NCI-H2029 treated with DMSO at 0.1 percent for 48 hours (cell line): ENCODE measurements at places on chromosomes 13 and 19.

- no peak for DNase-seq
Measured at GRCh38 chr13:25088562-25089221, 7.2 kb upstream of the PABPC3 start.

DNA sequence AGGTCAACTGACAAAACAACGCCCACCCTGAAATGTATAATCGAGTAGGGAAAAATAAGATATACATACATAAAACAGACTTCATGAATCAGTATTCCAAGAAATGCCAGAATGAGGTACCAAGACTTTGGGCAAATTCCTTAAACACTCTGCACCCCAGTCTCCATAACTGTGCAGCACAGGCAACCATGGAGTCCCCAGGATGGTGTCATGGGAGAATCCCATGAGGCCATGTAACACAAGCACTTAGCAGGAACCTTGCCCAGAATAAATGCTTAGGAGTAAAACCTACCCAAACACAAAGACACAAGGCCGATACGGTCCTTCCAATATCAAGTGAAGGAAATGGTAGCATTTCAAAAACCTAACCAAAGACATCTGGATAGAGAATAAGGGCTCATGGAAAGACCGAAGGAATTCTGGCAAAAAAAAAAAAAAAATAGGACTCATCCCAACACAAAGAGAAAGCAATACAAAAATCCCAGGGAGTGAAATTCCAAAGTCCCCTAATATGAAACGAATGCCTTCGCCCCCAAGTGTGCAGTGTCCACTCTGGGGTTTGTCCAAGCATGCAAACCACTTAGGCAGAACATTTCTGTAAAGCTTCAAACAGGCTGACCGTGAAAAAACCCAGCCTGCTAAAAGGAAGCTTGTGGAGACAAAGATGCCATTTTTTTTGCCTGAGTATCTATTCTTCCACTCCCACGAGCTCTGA, 11.1 kb downstream of the ZC3H4 start:
- no peak for DNase-seq

- DNase-seq: no peak
Measured at GRCh38 chr13:106565127-106565775, 2.7 kb downstream of the ARGLU1 start.

DNA sequence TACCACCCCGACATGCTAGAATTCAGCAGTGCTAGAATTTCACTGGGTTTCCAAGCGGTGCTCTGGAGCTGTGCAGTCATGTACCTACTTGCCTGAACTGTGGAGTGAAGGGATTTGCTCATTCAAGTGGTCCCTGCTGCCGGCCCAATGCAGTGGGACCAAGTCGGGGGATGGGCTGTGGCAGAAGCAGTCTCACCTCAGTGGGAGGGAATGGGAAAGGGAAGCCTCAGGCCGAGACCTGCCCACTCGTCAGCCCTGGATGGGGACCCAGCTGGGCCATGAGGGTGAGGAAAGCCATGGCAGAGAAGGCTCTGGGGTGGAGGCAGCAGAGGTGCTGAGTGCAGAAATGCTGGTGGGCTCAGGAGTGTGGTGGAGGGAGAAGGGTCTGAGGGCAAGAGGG, 14.9 kb downstream of the KLHL26 start:
- no peak for DNase-seq

DNA sequence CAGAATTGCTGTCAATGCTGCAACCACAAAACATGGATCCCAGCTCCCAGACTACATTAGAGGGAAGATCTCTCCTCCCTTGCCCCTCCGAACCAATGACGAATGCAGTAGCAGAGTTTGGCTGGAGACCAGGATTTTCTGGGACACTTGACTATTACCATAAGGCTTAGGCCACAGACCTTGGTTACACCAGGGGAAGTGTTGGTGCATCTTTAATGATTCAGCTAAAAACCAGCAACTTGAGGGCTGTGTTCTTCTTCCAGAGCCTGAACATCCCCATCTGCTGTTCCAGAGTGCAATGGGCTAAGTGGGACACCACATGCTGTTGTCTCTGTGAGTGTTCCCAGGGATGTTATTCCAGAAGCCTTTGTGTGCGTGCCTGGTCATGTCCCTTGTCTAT, 528.2 kb downstream of the LMO7 start:
- no peak for DNase-seq

- no peak for DNase-seq
Measured at GRCh38 chr19:825897-826644, 1.6 kb upstream of the AZU1 start.

DNA sequence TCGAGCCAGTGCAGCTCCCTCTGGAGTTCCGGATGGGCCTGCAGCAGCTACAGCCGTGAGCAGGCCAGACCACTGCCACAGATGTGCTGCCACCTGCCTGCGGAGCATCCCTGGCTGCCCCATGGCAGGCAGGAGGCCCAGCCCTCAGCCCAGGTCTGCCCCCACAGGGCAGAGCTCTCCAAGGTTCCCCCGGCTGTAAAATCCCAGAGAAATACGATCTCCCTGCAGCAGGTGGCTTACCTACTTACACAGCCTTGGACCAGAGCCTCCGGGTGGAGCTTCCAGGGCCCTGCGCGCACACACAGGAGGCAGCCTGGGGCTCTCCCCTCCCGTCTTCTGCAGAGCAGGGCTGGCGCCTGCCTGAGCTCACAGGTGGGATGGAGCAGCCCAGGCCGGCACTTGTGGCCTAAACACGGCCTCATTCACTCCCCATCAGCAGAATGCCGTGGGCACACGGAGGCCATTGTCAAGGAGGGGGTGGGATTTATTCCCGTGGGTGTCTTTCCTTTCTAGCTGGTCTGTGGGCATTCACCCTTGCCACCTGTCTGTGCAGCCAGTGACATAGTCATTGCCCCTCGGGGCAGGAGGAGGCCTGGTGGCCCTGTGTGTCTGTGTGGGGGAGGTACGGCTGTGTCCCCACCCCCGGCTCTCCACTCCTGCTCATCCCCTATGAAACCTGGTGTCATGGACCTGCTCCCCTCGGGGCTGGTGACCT, 118.0 kb downstream of the KDM4B start:
- DNase-seq: peak; percentile 42

GRCh38 chr19:48118131-48118517, 7.5 kb upstream of the PLA2G4C start:
- DNase-seq: no peak

DNA sequence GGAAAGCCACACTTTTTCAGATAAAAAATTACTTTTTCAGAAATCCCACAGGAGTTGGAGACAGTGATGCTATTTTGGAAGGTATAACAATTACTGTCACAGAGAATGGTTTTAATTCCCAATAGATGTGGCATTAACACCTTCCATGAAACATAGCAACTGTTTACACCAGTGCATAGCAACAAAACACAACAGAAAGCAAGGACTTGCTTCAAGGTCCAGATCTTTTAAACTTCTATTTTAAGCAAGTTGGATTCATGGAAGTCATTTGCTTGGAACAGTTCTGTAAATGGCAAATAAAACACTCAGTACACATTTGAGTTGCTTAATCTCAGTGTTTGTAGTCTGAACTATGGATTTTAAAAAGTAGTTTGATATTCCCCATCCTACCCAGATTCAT, 385.9 kb upstream of the SPRY2 start:
- no peak for DNase-seq

GRCh38 chr13:35483761-35484160, 7.3 kb upstream of the MAB21L1 start:
- DNase-seq: no peak

- DNase-seq: no peak
Measured at GRCh38 chr19:49056101-49056901, 1.2 kb downstream of the CGB7 start.

DNA sequence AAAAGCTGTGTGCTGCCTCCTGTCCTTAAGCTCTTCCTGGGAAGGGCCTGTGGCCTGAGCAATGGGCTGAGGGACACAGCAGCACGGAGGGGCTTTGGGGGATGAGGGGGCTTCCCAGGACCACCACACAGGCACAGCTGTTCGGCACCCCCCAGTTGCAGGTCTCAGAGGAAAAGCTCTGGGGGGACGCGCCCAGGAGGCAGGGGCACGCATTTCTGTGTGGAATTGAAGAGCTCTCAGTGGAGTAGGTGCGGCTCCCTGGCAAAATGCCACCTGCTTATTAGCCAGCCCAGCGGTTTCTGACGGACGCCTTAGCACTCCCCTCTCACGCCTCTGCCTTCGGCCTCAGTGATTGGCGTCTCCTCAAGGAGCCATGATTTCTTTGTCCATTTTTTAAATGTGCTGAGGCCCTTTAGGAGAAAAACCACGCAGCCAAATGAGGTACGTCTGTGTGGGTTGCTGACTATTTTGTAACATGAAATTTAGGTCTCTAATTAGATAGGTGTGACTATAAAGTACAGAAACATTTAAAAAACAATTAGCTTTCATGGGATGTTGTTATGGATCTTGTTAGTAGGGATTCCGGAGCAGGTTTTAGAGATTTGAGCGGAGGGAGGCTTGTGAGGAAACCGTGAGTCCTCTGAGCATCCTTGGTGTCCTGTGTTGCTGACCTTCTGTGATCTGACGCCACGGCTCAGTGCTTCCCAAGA, 4.0 kb downstream of the MCF2L start:
- DNase-seq: no peak

DNA sequence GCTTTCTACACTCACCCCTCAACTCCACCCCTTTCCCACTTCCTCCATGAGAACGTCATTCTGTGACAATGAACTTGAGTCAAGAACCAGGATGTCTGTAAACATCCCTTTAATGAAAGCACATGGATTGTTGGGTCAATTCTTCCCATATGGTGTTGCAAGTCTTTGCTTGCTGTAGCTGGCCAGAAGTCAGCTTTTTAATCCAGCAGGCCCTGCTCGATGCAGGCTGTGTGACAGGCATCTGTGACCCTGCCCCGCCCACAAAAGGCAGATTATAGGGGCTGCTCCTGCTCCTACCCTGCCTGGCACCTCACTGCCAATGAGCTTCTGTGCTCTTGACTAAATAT, 78.0 kb downstream of the STARD13 start:
- no peak for DNase-seq

GRCh38 chr13:27334774-27335435, 64.3 kb downstream of the RASL11A start:
- DNase-seq: no peak

GRCh38 chr13:46392967-46393366, 5.9 kb upstream of the RUBCNL start:
- DNase-seq: no peak

DNA sequence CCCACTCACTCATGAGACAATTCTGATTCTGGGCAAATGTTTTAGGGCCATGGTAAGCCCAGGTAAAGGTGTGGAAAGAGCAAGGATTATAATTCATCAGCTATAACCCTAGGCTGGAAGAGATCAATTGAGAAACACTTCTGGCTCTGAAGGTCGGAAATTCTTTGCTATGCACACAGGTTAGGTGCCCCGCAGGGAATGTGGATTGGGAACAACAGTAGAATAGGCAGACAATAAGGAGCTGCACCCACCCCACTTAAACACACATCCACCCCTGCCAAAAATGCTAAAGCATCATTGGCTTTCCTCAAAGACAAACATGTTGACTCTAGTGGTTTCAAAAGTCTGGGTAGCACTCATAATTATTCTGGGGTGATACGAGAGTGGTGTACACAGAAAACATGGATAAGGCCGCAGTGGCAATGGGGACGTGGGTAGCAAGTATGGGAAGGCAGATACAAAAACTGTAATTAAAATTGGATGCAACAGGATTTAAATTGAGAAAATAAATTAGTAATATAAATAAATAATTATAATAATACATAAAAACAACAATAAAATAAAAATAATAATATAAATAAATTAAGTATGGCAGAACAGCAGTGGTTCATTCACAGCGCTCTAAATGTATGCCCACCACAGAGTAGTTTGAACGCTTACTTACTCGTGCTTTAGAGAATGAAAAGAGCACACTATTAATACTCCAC, 8.6 kb downstream of the EFNB2 start:
- no peak for DNase-seq

DNA sequence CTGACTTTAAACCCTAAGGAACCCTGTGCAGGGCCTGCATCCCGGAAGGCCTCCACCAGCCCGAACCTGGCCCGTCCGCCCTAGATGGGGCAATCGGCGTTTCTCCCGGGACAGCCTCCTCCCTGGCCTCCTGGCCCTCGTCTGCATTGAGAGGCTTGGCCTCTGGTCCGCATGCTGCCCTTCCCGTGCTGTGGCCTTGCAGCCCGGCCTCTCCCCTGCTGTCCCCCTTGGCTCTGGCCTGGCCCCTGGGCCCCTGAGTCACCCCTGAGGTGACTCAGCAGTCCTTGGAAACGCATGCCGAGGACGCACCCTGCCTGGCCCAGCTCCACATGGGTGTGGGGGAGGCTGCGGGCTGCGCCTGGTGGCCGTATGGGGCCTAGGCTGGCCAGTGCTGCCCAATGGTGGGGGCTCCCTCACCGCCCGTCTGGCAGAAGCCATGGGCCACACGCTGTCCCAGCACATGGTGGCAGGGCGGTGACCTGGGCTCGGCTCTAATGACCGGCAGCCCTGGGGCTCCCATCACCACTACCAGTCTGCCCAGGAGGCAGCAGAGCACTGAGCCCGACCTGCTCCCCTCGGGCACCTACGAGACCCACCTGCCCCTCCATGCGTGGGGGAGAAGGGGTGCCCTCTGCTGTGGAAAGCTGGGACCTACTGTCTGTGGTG, 25.7 kb downstream of the SH3GL1 start:
- DNase-seq: no peak

GRCh38 chr13:38670627-38671026, 16.2 kb upstream of the FREM2 start:
- no peak for DNase-seq

DNA sequence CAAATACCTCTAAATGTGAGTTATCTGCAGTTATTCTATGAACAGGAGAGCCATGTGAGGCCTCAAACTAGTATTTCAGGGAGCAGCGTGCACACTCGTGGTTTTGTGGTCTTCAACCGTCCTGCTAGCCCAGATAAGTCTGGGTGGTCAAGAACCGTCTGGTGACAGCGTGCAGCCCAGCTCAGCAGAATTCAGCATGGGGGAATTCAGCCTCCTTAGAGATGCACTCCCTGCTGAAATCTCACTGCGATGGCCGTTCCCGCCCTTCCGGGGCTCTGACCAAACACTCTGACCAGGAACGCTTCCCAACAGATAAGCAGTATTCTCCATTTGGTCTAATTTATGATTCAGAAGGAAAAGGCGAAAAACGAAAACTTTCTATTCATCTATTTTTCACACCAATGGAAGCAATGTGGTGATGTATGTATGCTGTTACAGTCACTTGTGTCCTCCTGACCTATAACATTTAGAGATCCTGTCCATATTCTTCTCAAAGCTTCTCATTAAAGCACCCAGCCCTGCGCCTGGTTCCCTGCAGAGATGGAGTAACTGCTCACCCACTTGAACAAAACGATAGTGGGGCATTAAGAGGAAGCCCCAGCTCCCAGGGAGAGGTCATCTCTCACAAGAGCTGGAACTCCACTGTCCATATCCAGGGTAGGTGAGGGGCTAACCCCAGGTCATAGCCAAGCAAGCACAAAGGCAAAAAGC, 2.9 kb downstream of the ANKRD27 start:
- DNase-seq: no peak

- DNase-seq: no peak
Measured at GRCh38 chr13:42035905-42036521, 12.4 kb upstream of the DGKH start.

- DNase-seq: no peak
Measured at GRCh38 chr19:19849056-19849455, 16.6 kb upstream of the ZNF253 start.

GRCh38 chr13:43846496-43847158, 32.9 kb downstream of the CCDC122 start:
- no peak for DNase-seq

GRCh38 chr13:99154064-99154463, 46.6 kb upstream of the UBAC2 start:
- no peak for DNase-seq
